ENCODE measurements at places on chromosomes 4 and X.

- no peak for DNase-seq
Observed at GRCh38 chrX:4830880-4831557, 1117.6 kb upstream of the PRKX start.

DNA sequence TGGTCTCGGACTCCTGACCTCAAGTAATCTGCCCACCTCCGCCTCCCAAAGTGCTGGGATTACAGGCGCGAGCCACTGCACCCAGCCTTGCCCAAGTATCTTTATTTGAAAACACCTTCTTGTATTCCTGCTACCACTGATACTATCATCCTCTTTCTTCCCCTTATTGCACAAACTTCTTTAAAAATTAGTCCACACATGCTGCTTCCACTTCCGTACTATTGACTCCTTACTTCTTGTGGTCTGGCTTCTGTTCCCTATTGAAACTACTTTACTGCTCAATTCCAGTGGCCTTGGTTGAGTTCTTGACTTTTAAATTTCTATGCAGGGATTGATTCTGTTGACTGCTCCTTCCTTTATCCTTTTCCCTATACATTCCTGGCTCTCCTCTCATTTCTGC is 38.8 kb downstream of the MTM1 start:
- no peak for DNase-seq

DNA sequence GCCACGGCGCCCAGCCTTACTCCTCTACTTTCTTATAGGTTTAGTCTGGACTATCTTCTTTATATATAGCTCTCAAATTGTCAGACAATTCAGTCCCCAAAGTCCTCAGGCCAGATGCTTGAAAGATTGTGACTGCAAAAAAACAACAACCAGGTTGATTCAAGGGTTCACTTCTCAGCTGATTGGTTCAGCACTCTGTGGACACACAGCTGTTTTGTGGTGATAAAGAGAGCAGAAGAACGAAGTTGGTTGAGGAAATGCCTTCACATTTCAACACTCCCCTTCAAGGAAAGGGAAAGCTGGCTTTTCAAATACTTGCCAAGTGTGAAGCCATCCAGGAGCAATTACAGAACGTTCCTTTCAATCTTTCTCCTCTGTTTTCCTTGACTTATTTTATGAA is 166.8 kb downstream of the SHROOM3 start:
- DNase-seq: no peak

DNA sequence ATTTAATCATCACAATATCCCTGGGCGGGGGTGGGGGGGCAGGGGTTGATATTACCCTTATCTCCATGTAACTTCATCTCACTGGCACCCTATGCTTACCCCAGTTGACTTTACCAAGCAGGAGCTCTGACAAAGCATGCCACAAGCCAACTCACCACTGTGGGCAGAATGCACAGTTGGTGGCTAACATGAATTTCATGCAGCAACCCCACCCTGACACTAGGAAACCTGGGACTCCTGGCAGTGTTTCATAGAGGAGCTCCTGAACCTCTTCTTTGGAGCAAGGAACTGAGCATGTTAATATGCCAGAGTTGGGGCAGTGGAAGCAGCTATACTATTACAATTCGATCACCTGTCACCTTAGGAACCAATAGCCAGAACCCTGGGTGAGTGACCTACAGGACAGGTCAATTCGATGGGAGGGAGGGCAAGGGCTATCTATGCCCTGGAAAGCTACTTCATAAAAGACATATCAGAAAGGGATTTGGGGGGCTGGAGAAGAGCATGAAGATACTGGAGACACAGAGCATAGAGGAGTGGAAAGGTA is 97.2 kb upstream of the ACSL4 start:
- no peak for DNase-seq

DNA sequence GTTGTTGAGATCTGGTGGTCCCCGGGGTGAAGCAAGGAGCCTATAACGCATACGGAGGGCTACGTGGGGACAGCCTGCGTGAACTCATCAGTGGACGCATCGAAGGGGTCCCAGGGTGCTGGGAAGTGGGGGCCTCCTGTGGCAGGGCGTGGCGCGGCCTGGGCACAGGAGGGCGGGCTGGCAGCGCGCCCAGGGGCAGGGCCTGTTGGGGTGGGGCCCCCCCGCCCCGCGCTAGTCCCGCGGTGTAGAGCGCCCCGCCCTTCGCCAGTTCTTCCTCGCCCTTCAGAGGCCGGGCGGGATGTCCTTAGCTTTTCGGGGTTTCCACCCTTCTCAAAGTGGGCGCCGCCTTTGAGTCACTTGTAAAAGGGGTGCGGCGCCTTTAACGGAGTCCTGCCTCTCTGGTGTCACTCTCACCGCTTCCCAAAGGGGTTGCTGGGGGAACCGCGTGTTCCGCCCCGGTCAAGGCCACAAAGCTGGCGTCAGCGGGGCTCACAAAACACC is 632 bp downstream of the PLP2 start:
- peak; percentile 5 for DNase-seq

- no peak for DNase-seq
Observed at GRCh38 chr4:139670775-139671174, 5.2 kb downstream of the MGST2 start.

- DNase-seq: no peak
Observed at GRCh38 chr4:87982446-87983010, 7.0 kb downstream of the SPP1 start.

DNA sequence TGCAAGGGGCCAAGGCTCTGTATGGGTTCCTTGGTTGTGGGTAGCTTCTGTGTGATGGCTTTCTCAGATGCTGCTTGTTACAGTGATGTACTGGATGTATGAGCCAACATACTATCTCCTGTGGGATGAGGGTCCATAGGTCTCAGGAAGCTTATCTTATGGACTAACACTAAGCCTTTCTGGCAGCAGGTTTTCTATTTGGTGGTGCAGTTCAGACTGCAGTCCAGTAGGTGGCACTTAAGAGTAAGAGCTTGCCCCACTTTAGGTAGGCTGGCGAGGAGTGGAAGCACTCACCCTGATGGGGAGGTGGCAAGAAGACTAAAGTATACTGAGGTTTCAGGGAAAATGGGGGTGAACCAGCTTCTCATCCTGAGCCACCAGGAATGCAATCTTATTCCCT is 306.7 kb upstream of the MAOA start:
- DNase-seq: no peak

DNA sequence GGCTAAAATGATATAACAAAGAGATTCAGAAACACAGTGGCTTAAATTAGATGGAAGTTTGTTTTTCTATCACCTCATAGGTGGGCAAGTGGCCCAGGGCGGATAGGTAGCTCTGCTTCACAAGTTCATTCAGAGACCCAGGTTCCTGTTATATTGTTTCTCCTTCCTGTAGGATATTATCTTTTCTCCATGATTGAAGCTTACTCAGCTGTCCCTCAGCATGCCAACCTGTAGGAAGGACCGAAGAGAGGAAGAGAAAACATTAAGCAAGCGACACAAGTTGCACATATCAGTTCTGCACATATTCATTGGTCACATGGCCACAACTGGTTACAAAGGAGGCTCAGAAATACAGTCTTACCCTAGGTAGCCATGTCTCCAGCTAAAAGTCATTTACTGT is 6.9 kb downstream of the KLHL5 start:
- no peak for DNase-seq

DNA sequence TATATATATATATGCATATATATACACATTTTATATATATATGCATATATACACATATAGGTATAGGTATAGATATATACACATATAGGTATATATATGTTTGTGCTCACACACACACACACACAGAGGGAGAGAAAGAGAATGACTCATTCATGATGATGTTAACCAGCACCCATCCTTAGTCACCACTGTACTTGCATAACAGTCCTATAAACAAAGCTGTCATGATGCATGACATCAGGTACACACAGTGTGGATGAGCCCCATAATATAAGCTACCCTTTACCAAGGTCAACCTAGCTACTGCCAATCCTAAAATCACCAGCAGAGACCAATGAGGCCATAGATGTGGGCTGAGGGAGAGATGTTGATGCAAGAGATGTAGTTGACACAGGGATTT is 1408.0 kb downstream of the RAPGEF2 start:
- no peak for DNase-seq

DNA sequence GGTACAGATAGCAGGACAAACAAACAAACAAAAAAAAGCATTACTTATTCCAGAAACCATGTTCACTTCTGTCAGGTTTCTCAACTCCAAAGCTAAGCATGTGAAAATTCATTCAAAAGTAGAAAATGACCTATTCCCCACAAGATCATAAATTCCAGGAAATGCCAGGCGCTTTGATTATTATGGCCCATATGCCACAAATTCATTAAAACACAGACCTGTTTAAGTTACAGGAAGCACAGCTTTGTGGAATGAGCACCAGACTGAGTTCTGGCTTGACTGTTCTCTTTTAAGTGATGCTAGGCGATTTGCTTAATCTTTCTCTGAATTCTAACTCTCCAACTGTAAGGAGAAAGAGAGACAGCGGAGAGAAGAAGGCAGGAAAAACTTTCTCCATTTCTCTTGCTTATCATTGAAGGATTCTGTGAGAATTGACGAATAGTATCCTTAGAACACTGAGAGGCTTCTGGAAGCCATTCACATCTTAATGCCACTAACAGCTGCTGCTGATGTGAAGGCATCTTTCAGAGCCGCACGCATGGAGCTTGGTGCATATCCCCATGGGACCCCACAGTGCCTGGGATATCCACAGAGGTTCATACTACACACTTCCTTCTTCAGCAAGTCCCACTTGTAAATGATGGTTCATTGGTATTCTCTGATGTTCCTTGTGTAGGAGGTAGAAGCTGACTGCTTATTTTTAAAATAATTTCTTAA is 138.0 kb downstream of the ZNF674 start:
- no peak for DNase-seq

GRCh38 chr4:126207910-126208309 is 893.2 kb downstream of the FAT4 start:
- DNase-seq: no peak

DNA sequence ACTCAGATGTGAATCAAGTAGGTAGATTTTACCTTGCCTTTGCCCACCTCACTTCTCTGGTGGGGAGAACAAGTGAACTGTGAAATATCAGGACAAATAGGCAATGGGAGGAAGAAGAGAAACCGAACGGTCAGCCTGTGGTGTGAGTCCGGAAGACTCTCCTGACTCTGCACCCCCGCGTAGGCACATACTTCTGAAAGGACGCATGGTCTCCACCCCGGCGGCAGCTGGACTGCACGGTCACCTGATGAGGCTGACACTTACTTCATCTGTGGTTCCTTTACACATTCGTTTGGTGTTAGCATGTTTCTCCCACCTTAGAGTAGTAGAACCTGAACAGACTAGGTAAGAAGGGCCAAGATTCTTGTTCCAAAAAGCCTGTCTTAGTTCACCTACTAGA is 58.4 kb downstream of the NELFA start:
- no peak for DNase-seq

- no peak for DNase-seq
Observed at GRCh38 chrX:139972113-139972512, 6.8 kb upstream of the CXorf66 start.

GRCh38 chr4:79563219-79563618 is 155.2 kb upstream of the GK2 start:
- no peak for DNase-seq

DNA sequence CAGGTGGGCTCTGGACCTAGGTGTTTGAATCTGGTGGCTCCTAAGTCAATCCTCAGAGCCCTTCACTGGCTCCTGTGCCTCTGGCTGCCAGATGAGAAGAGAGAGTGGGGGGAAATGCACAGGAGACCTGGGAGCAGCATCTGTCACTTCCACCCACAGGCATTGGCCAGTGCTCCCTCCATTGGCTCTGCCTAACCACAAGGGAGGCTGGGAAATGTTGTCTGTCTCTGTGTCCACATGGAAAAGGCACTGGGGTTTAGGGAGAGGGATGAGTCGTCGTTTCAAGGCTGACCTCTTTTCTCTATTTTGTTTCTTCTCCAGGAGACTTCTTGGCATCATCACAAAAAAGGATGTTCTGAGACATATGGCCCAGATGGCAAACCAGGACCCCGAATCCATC is 76.4 kb downstream of the CLCN4 start:
- DNase-seq: no peak

DNA sequence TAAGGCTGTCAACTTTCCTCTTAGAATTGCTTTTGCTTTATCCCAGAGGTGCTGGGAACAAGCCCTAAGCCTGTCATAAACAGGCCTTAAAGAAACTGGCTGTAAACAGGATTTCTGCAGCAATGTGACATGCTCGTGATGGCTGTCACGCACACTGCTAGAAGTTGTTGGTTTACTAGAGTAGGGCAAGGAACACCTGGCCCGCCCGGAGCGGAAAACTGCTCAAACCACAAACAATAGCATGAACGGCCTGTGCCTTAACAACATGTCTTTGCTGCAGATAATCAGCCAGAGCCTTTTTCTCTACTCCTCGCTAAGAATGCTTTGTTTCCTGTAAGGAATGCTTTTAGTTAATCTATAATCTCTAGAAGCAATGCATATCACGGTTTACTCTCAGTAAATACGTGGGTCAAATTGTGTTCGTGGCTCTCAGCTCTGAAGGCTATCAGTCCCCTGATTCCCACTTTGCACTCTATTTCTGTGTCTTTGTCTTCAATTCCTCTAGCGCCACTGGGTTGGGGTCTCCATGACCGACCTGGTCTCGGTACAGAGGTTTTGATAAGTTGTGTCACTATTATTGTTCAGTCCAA is 318.3 kb downstream of the GLUD2 start:
- DNase-seq: no peak

- DNase-seq: no peak
Observed at GRCh38 chr4:3725936-3726870, 40.0 kb upstream of the ADRA2C start.

GRCh38 chr4:40214661-40215418 is 18.0 kb downstream of the RHOH start:
- DNase-seq: no peak

GRCh38 chrX:101658661-101659491 is 774 bp downstream of the ARMCX2 start:
- DNase-seq: no peak

DNA sequence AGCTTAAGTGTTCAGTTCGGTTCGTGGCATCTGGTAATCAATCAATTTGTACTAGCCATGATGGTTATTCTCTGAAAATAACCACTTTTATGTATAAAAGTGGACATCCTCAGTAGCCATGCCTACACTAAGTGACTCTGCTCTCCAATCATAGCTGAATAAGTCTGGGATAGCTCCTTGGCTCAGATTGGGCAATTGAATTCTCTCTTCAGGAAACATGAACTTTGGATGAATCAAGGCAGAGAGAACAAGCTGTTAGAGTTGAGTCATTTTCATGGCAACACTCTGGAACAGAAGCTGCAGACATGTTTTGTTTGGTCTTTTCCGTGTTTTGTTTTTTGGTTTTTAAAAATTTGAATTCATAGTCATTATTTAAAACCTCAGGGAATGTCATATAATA is 66.8 kb upstream of the TMEM164 start:
- no peak for DNase-seq

- DNase-seq: no peak
Observed at GRCh38 chrX:39204945-39205344, 403.7 kb downstream of the MID1IP1 start.

DNA sequence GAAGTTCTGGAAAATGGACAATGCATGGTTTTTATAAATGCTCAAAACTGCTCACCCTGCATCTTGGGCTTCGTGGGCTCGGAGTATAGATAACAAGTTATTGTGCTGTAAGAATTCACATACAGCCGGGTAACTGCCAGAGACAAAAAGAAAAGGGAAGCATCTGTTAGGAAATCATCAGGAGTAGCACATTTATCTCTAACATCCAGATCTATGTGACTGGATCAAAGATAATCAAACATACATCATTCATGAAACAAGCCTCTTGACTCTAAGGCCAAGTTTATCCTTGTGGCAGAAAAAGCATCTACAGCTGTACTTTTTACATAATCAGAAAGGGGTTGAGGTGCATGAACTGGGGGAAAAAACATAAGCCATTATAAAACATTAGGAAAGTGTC is 264.2 kb downstream of the PPP3CA start:
- no peak for DNase-seq

GRCh38 chrX:42869011-42869410 is 91.0 kb upstream of the PPP1R2C start:
- no peak for DNase-seq

- no peak for DNase-seq
Observed at GRCh38 chrX:119501511-119502148, 33.4 kb downstream of the SLC25A5 start.

Measured in cortex of kidney (tissue), 1 donor.